Fibroblast of skin of abdomen (primary cell): ENCODE measurements at places on chromosomes 4 and X.

DNA sequence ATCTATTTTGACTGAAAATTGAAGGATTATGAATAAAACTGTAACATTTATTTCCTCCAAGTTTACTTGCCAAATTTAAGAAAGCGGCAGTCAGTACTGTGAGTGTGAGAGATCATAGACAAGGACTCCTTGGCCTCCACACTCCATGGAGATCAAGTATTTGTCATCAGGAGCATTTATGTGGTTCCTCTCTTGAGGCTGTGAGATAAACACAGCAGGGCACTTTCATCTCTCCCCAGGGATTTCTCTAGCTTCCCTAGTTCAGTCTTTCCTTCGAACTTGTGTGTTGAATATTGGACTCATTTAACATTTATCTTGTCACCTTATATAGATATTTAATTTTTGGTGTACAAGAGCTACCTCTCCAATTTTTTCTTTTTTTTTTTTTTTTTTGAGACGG lies 40.8 kb downstream of the PDE5A start:
- no peak for DNase-seq

DNA sequence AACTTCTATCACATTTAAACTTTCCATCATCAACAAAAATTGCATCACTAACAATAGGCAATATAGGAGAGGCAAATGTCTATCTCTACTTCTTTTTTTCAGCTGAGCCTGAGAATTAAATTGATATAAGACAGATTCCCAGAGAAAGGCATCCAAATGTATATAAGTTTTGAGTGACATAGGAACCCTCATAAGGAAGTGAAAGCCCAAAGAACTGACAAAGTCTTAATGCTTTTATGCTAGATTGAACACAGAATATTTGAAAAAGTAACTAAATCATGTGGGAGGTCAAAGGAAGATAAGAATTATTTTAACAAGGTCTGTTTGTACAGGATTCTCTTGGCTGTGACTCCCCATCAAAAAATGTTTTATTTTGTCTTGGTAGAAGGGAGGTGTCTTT lies 714.9 kb downstream of the GRXCR1 start:
- no peak for DNase-seq

GRCh38 chr4:81666491-81666890 lies 194.8 kb upstream of the RASGEF1B start:
- DNase-seq, result no peak

DNA sequence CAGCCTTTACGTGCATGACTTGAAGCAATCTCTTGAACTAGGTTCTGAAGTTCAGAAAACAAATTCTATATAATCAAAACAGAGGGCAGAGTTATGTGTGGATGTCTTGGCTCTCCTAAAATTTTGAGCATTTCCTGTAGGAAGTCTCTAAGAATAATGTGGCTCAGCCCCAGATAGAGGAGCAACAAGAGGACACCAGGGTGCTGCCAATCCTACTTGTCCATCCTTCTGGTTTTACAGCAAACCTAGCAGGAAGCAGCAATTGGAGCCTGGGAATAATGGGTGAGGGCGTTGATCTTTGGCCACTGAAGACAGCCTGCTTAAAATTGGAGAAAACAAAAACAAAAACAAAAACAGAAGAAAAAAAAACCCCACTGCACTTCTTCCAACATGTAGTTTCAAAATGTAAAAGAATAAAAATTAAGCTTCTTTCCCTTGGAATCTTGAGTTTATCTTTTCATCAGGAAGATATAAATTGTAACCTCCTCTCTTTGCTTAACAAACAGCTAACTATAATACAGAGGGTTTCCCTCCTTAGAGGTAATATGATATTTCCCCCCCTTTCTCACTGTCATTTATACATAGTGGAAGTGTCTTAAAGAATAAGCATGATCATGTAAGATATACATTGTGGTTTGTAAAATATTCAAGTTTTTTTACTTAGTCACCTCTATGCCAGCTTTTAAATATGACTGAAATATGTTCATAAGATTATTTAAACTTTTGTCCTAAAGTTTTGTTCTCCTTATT lies 130.6 kb downstream of the FBXO8 start:
- no peak for DNase-seq

GRCh38 chr4:53066155-53066554 lies 204.0 kb downstream of the RASL11B start:
- DNase-seq, result no peak

DNA sequence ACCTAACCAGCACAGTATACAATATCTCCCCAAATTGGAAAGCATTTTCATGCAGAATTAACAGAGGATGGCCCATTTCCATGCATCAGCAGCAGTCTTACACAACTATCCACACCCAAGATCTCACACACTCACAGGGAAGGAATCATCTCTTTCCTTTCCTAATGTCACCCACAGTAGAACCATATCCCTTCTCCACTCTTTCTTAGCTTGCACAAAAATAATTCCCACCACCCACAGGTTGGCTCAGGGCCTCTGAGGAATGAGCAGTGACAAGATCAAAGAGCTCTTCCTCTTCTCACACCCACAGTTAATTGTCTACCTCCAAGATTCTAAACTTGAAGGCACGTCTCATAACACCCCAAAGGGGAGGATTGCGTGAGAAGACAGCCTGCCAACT lies 217.7 kb upstream of the VEGFC start:
- DNase-seq, result no peak

GRCh38 chr4:56908206-56909085 lies 746 bp downstream of the REST start:
- peak; percentile 72 for DNase-seq

DNA sequence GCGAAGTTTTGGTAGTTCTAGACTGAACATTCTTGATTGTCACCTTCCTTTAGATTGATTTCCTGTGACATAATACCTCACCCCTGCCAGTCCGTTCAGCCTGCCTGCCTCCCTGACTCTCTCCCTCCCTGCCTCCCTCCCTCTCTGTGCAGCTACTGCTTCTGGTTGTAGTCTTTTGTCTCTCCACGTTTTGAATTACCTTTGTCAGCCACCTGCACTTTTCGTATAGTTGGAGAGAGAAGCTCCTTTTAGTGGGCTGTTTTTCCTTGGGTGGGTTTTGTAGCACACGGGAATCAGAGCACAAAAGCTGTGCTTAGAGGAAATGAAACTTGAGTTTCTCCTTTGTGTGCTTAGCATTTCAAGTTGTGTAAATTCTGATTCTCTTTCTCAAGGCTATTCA lies 32.6 kb upstream of the MSMO1 start:
- no peak for DNase-seq

DNA sequence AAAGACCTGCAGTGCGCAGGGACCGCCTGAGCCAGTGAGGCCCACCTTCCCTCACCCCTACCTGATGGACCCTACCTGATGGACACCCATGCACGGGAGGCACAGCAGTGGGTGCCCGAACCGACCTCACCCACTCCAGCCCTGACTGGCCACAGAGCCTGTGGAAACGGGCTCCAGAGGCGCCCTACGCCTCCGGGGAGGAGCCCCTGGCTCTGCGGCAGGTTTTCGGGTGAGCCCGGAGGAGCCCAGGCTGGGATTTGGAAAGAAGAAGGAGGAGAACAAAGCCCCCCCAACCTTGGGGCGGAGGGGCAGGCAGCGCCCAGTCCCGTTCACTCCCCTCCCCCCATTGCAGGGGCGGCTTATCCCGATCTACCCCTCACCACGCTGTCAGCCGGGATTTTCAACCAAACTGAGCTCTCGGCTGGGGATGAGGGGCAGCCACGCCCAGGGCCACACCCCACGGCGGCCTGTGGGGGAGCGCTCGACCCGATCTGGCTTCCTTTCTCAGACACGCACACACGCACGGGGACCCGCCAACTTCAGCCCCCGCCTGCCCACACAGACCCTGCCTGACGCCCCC lies 675 bp downstream of the L1CAM start:
- DNase-seq, result no peak

- DNase-seq, result no peak
These were observed 103.5 kb upstream of the NOCT start for GRCh38 chr4:138911909-138912703.

DNA sequence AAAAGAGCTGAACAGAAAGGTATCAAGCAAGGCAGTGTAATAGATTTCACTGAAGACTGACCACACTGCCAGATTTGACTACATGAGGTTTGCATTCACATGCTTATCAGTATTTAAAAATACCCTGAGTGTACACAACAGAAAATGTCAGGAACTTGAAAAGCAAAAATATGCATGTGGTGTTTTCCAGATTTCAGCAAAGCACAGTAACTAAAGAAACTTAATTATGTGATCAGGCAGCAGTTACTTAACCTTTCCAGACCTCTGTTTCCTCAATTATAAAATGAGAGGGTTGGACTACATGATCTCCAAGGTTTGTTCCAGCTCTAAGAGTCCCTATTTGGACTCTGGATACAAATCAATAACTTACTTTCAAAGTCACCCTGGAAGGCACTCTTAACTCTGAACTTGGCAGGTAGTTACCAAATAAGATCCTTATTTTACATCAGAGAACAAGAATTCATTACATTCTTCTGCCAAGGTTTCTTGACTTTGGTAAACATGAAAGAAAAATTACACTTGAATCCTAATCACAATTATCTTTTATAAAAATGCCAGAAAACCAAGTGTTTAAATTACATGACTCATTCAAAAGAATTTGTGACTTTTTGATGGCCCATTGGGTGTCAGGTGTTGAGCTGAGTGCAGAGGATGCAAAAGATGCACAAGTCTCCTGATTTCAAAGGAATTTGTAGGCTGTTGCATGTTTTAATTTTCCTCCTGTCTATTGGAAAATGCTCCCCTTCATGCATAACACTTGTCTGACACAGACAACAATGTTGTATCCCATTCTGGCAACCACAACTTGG lies 241.6 kb downstream of the MGST2 start:
- DNase-seq, result no peak

- peak; percentile 55 for DNase-seq
These were observed 322.5 kb downstream of the HS3ST1 start for GRCh38 chr4:11106190-11106589.

- DNase-seq, result no peak
These were observed 80.5 kb upstream of the AMELX start for GRCh38 chrX:11212741-11213140.
